ENCODE measurements at places on chromosomes 13 and 19.

- peak; percentile 57 for DNase-seq
These were observed 8.7 kb upstream of the SMG9 start for GRCh38 chr19:43763473-43763939.

- no peak for DNase-seq
These were observed 32.3 kb downstream of the TMPRSS9 start for GRCh38 chr19:2392366-2392765.

- DNase-seq, result peak; percentile 83
These were observed at the start of gene SPATA13 for GRCh38 chr13:24160458-24161009. TSS of gene SPATA13 (plus strand) at chr13:24160720. CDS start at chr13:24222930, 62,210 bp downstream.

DNA sequence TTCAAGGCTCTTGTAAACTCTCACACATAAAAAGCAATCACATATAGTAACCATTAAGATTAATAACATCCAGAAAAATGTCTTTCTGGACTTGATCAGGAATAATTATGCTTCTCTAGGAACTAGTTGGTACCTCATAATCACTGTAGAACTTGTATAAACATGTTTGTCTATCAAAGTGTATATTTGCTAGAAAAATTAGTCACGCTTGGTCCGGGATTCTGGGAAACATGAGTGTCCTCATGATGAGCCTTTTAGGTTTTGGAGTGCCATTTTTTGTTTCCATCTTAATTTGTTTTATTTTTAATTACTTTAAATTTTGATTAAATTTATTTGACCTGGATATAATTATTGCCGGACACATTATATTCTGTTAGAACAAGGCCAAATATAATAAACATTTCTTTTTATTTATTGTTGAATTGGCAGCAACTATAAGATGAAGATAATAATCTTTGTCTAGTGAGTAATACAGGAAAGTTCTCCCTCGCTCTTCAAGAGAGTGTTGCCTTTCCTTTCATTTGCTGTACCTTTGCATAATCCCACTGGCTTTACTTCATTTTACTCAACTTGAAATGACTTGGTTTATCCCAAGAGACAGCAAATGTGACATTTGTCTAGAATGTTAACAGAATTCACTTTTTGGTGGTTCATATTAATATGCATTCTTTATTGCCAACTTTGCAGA, 207.0 kb downstream of the NALCN start:
- DNase-seq, result peak; percentile 27

- DNase-seq, result no peak
These were observed 69.1 kb upstream of the RAP2A start for GRCh38 chr13:97364827-97365226.

DNA sequence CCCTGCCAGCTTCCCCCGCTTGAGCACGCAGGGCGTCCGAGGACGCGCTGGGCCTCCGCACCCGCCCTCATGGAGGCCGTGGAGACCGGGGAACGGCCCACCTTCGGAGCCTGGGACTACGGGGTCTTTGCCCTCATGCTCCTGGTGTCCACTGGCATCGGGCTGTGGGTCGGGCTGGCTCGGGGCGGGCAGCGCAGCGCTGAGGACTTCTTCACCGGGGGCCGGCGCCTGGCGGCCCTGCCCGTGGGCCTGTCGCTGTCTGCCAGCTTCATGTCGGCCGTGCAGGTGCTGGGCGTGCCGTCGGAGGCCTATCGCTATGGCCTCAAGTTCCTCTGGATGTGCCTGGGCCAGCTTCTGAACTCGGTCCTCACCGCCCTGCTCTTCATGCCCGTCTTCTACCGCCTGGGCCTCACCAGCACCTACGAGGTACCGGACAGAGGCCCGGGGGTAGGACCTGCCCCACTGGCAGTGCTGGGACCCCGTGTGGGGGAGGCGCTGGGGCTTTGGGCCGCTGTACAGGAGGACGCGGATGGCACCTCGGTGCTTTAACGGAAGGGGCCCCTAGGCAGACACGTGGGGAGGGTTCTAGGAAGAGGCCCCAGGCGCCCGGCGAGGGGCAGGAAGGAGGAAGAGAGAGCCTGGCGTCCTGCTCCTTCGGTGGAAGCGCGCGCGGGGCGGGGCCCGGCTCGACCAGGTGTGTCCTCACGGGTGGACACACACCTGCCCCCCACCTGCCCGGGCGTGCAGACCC, 681 bp downstream of the SLC5A5 start:
- no peak for DNase-seq

DNA sequence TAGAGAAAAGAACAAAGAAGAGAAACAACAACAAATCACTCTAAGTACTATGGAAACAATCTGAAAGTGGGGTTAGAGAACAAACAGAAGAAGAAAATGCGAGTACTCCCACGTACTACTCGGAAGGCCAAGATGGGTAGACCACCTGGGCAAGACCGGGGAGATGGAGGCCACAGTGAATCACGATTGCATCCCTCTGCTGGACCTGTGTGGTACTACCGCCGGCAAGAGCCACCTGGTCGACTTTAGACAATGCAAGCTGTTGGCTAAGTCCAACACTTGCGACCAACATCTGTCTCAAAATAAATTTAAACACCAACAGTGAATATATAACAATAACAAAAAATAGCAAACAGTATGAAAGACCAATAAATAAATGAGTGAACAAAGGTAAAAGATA, 45.5 kb upstream of the ZNF91 start:
- DNase-seq, result no peak

GRCh38 chr13:78566631-78567030, 36.7 kb downstream of the POU4F1 start:
- DNase-seq, result no peak

Data from iris pigment epithelial cell (primary cell).